ENCODE measurements at places on chromosomes 11 and 22. TPM values are rescaled to one million over a fixed set of nuclear protein-coding genes. Genes with fewer than 3 reads are reported as not detected.

The OR5AN1 gene
- total RNA-seq, result not detected

The ART1 gene
- not detected for total RNA-seq

The MLC1 gene
- not detected for total RNA-seq

The CD3G gene
- total RNA-seq, result not detected

The LINC01488 gene
- total RNA-seq, result not detected

The ANGPTL5 gene
- total RNA-seq, result not detected

GRCh38 chr11:33001751-33002542 is 13.7 kb upstream of the DEPDC7 start:
- DNase-seq, result no peak
- H3K27ac ChIP-seq, result no peak overlapping the region
- peaks cover 9% of the 10 kb centered on the region for H3K4me1 ChIP-seq

DNA sequence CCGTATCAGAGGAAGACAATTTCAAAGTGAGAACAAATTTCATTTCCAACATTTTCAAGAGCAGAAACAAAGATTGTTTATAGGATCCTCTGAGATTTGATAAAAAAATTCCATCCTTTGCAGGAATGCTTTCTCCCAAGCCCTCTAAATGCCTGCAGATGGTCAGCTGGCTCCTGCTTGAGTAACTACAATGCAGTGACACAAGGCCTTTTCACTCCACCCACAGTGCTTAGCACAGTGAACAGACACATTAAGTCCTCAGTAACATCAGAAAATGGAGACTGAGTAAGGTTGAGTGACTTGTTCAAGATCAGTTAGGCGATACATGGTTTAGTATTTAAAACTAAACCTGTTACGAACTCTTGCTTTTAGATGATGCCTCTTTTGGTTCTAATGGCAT is 527.1 kb upstream of the CCDC90B start:
- peaks cover 30% of the 10 kb centered on the region for H3K27me3 ChIP-seq
- DNase-seq, result no peak
- H3K27ac ChIP-seq, result no peak overlapping the region
- no peak overlapping the region for H3K4me3 ChIP-seq

DNA sequence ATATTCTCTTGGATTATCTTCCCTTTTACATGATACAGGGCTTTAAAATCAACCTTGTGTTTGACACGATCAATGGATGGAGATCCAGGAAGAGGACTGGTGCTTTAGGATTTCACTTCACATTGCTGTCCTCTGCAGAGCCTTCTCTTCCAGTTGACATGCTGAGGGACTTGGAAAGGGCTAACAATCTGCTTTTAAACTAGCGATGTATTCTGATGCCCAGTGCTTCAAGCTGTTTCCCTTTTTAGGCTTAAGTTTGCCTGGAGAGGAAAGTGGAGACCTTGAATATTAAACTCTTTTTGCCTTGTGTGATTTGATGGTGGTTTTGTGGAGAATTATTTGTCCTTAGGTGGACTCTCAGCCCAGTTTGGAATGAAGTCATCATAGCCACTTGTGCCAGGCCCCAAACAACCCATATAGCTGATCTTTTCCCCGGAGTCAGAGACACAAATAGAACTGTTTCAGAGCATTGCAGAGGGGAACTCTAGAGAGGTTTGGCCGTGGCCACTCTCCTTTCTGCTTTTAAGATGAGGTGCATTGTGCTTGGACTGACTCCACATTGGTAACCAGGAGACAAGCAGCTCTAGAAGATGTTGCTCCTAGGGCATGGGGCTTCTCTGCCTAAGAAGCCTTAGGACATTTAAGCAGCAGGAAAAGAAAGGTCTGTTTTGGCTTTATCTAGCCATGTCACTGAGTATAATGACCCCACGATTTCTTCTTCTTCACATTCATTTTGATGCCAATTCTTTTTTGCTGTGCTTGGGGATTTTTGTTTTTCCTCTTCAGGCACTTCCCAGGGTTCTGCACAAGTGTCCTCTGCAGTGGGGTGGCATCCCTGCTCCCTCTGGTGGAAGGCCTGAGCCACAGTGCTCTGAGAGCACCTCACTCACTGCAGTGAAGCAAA is 152.8 kb downstream of the NCAM1 start:
- no peak overlapping the region for H3K27ac ChIP-seq
- no peaks in the 10 kb centered on the region for H3K27me3 ChIP-seq
- no peaks in the 10 kb centered on the region for H3K36me3 ChIP-seq
- DNase-seq, result peak; percentile 66
- no peak overlapping the region for H3K4me3 ChIP-seq

- no peak overlapping the region for H3K27ac ChIP-seq
- H3K4me1 ChIP-seq, result peaks cover 6% of the 10 kb centered on the region
- peaks cover 41% of the 10 kb centered on the region for H3K27me3 ChIP-seq
- DNase-seq, result no peak
- H3K36me3 ChIP-seq, result no peaks in the 10 kb centered on the region
- no peak overlapping the region for H3K4me3 ChIP-seq
Measured at GRCh38 chr11:5246772-5247471, 2.7 kb downstream of the HBG1 start.

GRCh38 chr11:20647976-20648565 is 21.3 kb upstream of the NELL1 start:
- H3K27ac ChIP-seq, result no peak overlapping the region
- H3K4me1 ChIP-seq, result no peaks in the 10 kb centered on the region
- H3K36me3 ChIP-seq, result no peaks in the 10 kb centered on the region
- H3K4me3 ChIP-seq, result no peak overlapping the region

The P2RY2 gene
- total RNA-seq, result 1.0 TPM

The CEP126 gene
- 4.3 TPM for total RNA-seq

GRCh38 chr11:118051136-118051610 is 25.7 kb upstream of the TMPRSS4 start:
- H3K4me1 ChIP-seq, result no peaks in the 10 kb centered on the region
- no peak for DNase-seq
- H3K27me3 ChIP-seq, result peaks cover 30% of the 10 kb centered on the region
- H3K36me3 ChIP-seq, result no peaks in the 10 kb centered on the region

GRCh38 chr11:35671396-35672127 is 9.0 kb downstream of the TRIM44 start:
- no peak overlapping the region for H3K4me3 ChIP-seq
- peaks cover 11% of the 10 kb centered on the region for H3K36me3 ChIP-seq
- no peaks in the 10 kb centered on the region for H3K27me3 ChIP-seq
- peaks cover 60% of the 10 kb centered on the region for H3K4me1 ChIP-seq
- H3K27ac ChIP-seq, result no peak overlapping the region

The SYT12 gene
- total RNA-seq, result 0.44 TPM

DNA sequence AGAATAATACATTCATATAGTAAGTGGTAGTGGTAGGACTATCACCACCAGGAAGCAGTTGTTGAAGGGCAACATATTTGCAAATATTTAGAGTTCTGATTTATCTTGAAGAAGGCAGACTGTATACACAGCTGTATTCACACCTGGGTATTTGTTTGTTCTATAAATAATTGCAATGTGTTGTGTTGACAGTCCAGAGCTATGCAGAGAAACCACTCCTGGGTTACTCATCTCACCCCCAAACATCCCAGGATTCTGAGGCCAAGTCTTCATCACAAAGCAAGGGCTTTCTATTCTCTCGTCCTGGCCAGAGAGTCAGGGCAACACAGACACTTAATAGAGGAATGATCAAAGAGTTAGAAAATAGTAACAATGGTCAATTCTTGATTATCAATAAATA is 102.1 kb upstream of the FAT3 start:
- H3K27ac ChIP-seq, result no peak overlapping the region
- H3K27me3 ChIP-seq, result no peaks in the 10 kb centered on the region
- H3K36me3 ChIP-seq, result no peaks in the 10 kb centered on the region

DNA sequence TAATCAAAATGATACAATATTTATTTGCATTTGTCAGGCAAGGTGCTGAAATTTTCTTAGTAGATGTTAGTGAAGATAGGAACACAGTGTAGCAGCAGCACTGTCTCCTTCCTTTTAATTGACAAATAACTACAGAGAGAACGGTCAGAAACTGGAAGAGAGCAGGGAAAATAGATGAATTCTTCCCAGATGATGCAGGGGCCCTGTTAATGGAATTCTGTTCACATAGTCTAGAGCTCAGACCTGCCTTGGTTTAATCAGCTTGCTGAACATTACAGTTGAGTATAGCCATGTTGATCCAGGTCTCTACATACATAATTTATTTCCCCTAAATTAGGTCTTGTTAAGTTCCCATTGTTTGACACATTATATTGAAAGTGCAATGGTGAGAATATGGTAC is 127.4 kb downstream of the SLC17A6 start:
- H3K27me3 ChIP-seq, result no peaks in the 10 kb centered on the region
- no peak overlapping the region for H3K27ac ChIP-seq
- no peak for DNase-seq
- peaks cover 5% of the 10 kb centered on the region for H3K36me3 ChIP-seq
- no peak overlapping the region for H3K4me3 ChIP-seq
- H3K4me1 ChIP-seq, result peaks cover 18% of the 10 kb centered on the region

GRCh38 chr11:60766547-60766946 is 9.9 kb downstream of the MS4A15 start:
- H3K4me3 ChIP-seq, result no peak overlapping the region
- no peaks in the 10 kb centered on the region for H3K27me3 ChIP-seq
- no peak for DNase-seq
- H3K27ac ChIP-seq, result no peak overlapping the region

- peak; percentile 23 for DNase-seq
- H3K27ac ChIP-seq, result no peak overlapping the region
- H3K27me3 ChIP-seq, result peaks cover 34% of the 10 kb centered on the region
- peaks cover 6% of the 10 kb centered on the region for H3K4me1 ChIP-seq
- peaks cover 29% of the 10 kb centered on the region for H3K36me3 ChIP-seq
Measured at GRCh38 chr22:32413719-32414118, 1.7 kb upstream of the RTCB start.

DNA sequence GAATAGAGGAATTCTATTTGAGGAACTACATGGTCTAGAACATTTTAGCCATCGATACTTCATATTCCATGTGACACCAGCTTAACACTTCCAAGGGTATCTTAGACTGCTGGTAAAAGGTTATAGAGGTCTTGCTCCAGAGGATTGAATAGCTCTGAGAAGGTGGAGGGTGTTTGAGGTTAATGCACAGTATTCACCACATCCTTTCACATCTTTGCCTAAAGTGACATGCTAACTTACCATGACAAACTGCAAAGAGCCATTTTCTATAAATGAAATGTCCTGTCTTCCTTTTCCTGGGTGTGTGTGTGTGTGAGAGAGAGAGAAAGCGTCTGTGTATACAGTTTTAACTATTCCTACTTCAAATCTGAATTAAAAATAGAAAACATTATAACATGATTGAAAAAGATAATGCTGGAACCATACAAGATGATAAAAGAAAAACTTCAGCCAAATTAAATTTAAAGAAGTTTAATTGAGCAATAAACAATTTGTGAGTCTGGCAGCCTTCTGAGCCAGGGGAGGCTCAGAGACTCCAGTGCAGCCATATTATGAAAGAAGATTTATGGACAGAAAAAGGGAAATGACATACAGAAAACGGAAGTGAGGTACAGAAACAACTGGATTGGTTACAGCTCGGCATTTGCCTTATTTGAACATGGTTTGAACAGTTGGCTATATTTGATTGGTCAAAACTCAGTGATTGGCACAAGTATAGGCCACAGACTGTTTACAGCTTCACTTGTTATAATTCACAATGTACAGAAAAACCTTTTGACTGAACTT is 320.9 kb upstream of the CCDC179 start:
- no peak overlapping the region for H3K4me3 ChIP-seq
- DNase-seq, result no peak
- no peaks in the 10 kb centered on the region for H3K4me1 ChIP-seq
- H3K27ac ChIP-seq, result no peak overlapping the region
- H3K36me3 ChIP-seq, result peaks cover 7% of the 10 kb centered on the region

- H3K4me1 ChIP-seq, result peaks cover 8% of the 10 kb centered on the region
- H3K36me3 ChIP-seq, result no peaks in the 10 kb centered on the region
- no peaks in the 10 kb centered on the region for H3K27me3 ChIP-seq
Measured at GRCh38 chr11:8253566-8253965, 10.1 kb downstream of the LMO1 start.

DNA sequence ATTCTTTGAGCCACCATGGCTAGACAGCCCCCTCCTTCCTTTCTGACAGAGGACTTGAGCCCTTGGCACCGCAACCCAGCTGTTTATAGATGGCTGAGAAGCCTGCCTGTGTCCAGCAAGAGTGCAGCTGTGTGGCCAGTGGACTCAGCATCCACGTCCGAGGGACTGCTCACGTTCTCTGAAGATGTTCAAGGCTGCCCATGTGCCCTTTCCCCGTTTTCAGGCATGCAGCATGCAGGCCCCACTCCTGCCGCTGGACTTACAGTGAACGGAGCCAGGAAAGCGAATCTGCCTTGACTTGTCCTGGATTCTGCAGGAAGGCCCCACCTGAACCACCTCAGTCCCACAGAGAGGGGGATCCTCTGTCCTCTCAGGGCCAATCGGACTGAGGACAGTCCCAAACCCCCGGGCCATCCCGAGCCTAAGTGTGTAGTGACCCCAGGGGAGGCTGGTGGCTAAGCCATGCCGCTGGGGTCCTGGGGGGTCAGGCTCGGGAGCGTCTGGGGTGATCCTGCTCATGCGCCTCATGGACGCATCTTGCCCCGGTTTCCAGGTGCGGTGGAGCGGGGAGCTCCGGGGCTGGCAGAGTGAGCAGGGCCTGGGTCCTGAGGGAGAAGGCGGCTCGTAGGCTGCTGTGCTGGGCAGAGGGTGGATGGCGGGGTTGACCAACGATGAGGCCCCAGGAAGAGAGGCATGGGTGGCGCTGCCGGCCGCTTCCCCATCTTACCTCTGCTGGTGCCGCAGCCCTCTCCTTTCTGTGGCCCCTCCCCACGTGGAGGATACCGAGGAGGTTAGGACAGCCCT is 170.7 kb downstream of the CTTN start:
- no peak overlapping the region for H3K27ac ChIP-seq

DNA sequence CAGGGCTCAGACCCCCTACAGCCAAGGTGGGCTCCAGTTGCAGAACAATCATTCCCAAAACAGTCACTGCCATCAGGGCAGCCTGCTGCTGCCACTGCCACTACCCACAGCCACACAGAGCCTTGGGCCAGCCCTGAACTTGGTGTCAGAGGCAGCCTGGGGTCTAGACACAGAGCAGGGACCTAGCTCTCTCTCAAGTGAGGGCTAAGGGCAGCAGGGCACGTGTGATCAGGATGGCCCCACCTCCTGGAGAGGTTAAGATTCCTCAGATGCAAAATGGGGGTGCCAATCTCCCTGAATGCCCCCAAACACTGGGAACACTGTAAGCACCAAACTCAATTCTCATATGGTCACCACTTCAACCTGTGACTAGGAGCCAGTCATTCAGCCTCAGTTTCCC is 15.6 kb downstream of the CABP7 start:
- H3K4me1 ChIP-seq, result no peaks in the 10 kb centered on the region
- no peaks in the 10 kb centered on the region for H3K27me3 ChIP-seq
- DNase-seq, result no peak
- no peak overlapping the region for H3K27ac ChIP-seq
- peaks cover 9% of the 10 kb centered on the region for H3K36me3 ChIP-seq

GRCh38 chr11:17954395-17955252 is 58.2 kb downstream of the SERGEF start:
- no peak overlapping the region for H3K4me3 ChIP-seq
- H3K4me1 ChIP-seq, result no peaks in the 10 kb centered on the region
- H3K27me3 ChIP-seq, result no peaks in the 10 kb centered on the region
- peaks cover 18% of the 10 kb centered on the region for H3K36me3 ChIP-seq
- DNase-seq, result no peak

DNA sequence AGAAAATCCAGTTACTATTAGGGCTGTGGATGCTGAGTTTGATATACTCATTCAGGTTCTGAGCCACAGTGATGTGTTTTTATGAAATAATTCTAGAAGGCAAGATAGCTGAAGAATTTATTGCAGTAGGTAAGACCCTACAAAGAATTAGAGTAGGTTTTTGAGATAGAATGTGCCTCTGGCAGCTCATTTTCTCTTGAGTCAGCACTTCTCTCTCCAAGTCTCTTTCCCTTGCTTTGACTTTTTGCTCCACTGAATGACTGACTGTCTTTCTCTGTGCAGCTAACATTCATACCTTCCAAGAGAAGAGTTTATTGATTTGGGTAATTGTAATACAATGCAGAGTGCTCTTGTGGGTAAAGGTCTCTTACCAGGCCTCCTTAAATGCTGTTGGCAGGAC is 48.0 kb upstream of the C11orf87 start:
- no peak overlapping the region for H3K4me3 ChIP-seq
- H3K4me1 ChIP-seq, result peaks cover 11% of the 10 kb centered on the region
- H3K36me3 ChIP-seq, result no peaks in the 10 kb centered on the region
